Erythroblast (primary cell): ENCODE measurements at places on chromosomes 2 and 18.

DNA sequence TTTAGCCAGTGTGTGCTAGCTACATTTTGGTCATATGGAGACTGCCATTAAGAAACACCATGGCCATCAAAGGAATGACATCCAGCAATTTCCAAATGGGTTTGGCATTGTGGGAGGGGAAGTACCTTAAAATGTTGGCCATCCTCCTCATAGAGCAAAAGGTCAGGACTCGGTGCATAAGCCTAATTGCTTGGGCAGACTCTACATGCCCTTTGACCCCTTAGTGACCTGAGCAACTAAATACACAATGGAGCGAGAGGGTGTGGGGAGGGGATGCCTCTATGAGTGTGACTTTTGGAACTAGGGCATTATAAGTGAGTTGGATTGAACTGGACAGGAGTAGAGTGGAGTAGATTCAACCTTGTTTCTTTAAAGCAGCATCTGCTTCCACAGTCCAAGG lies 44.9 kb downstream of the NRP2 start:
- no peak for DNase-seq

GRCh38 chr2:174965992-174966744 lies 39.0 kb downstream of the CHN1 start:
- DNase-seq, result no peak

DNA sequence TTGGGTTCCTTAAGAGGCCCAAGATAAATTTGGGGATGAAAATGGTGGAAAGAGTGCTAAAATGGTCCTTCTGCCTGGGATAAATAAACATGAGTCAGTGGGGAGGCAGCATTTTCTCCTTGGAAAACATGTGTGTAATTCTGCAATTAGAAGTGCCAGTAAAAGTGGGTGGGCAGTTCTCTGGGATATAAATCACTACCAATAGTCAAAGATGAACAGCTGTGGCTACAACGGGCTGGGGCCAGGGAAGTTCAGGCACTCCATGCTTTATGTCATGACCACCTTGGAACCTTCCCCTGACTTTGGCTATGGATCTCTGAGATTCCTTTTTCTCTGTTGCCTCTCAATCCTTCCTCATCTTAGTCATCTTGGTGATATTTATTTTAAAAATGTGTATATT lies 56.5 kb upstream of the CYRIA start:
- DNase-seq, result no peak

GRCh38 chr2:129611471-129611870 lies 368.0 kb upstream of the RAB6C start:
- no peak for DNase-seq

DNA sequence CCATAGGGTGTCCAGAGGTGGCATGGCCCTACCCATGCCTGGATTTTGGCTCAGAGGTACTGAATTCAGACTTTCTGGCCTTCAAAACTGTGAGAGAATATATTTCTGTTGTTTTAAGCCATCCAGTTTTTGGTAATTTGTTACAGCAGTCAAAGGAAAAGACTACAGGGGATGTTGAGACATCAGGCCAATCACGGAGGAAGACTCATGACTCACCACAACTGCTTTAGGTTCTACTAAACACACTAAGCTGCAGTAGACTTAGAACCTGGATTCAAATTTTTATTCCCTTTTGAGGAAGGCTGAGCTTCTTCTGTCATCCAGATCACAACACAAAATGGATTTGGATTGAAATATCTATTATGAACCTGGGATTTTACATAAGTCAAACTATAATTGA lies 12.0 kb upstream of the C2orf66 start:
- no peak for DNase-seq

- no peak for DNase-seq
Measured at GRCh38 chr2:181070119-181070835, 89.9 kb downstream of the UBE2E3 start.

- no peak for DNase-seq
Measured at GRCh38 chr2:54419855-54420523, 36.1 kb upstream of the SPTBN1 start.

GRCh38 chr18:2625217-2625616 lies 30.3 kb upstream of the SMCHD1 start:
- no peak for DNase-seq

GRCh38 chr2:102764083-102764482 lies 2.3 kb downstream of the TMEM182 start:
- DNase-seq, result no peak

GRCh38 chr2:141455877-141456276 lies 674.9 kb downstream of the LRP1B start:
- no peak for DNase-seq

DNA sequence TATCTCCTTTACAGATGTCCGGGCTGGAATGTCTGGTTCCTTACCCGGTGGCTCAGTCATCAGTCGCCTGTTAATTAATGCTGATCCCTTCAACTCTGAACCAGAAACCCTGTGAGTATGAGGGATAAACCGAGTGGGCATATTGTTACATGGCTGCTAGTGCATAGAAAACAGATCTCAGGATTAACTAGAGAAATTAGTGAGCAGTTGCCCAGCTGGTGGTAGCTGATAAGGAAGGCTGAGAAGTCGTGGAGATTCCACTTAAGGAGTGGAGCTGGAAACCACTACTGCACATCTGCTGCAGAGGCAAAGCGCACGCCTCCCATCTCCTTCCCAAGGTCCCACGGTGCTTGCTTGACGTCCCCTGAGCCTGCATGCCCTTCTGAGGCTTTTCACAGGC lies 97.7 kb downstream of the DGKD start:
- DNase-seq, result peak; percentile 79

DNA sequence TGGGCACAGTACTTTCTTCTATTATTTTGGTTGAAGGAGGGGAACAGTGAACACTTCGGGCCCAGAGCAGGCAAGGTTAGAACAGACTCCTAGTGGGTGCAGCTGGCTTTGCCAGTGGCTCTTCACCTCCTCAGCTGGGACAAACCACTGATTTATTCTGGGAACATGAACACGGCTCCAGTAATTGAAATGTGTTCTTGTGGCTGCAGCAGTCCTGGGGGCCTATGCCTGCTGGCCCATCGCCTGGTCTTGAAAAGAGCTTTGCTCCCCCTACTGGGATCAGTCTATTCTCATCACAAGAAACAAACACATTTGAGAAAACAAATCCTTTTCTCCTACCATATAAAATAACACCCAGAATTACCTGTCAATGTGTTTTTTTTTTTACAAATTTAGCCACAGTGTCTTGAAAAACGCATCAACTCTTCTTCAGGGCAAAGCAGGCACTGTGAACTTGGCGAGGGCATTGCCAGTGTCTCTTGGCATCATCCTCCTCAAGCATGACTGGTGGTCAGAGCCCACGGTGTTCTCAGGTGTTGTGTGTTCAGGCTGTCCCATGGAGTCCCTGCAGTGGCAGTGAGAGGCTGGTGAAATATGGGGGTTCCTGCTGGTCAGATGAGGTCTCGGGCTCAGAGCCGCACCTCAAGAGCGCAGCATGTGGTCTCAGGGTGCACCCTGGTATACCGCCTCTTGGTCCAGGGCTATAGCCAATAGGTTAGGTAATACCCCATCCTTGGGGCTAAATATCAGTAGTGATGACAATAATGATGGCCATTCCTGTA lies 51.3 kb downstream of the RNF144A start:
- DNase-seq, result no peak

GRCh38 chr2:18271370-18272147 lies 288.9 kb downstream of the RDH14 start:
- no peak for DNase-seq

- no peak for DNase-seq
Measured at GRCh38 chr2:240333985-240334384, 101.5 kb upstream of the GPC1 start.

DNA sequence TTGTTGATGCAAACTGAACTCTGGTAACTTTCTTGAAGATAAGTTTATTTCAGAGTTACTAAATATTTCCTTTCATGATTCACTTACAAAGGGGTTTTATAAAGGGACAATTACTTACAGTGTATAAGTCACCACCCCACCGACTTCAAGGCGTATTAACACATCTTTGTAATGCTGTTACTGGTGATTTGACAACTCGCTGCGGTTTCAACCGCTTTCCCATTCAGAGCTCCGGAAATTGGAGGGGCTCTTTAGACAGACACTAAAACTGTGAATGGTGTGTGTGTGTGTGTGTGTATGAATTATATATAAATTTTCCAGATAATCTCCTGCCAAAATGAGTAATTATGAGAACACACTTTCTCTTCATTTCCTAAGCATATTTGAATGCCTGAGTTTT lies 4.9 kb downstream of the TM4SF20 start:
- DNase-seq, result no peak

DNA sequence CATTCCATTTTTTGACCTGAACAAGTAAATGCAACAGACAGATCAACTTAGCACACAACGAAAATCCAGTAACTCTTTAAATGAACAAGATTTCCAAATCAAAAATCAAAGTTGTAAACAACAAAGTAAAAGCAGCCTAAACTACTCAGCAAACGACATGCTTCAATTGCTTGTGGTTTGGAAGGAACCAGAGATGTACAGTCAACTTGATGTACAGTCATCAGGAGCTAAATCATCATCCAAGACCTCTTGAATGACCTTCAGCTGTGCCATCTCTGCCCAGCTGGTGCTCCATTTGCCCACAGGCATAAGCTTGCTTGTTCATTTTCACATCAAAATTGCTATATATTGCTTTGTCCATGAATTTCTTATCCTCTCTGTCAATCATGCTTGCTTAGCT lies 109.8 kb downstream of the UPP2 start:
- DNase-seq, result no peak

- no peak for DNase-seq
Measured at GRCh38 chr2:174683392-174683759, 80.9 kb downstream of the CHRNA1 start.

- DNase-seq, result no peak
Measured at GRCh38 chr2:60958800-60959199, 58.7 kb upstream of the PEX13 start.

DNA sequence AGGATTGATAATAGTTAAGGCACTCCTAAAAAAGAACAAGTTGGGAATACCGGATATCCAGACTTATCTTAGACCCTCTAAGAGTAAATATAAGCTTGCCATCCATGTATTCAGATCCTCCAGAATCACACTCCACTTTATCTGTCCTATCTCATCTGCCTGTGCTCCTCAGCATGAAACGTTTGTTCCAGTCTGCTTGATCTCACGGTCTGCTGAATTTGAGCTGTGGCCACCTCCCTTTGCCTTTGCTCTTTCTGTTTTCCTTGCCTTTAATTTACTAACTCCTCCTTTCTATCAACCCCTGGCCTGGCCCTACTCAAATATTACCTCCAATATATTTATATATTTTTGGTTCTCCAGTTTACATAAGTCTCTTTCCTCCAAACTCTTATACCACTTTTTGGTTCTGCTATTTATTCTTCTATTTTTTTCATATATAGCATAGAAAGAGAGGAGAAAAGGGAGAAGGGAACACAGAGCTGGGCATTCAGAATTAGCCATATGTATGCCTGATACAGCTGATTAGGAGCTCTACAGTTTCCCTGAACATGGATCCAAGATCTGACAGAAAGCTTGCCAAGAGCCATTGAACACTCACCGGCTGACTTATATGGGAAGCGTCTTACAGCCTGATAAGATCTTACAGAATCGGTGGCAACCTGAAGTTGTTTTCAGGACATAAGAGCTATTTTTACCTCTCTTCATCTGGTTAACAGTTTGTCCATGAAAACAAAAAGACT lies 21.8 kb upstream of the DNAJC27 start:
- no peak for DNase-seq

- no peak for DNase-seq
Measured at GRCh38 chr2:197152451-197153228, 157.9 kb downstream of the ANKRD44 start.

GRCh38 chr2:40265602-40266001 lies 186.3 kb downstream of the SLC8A1 start:
- DNase-seq, result no peak
